ENCODE measurements at places on chromosomes 4 and X.
A peak's percentile ranks its signal among the peaks of the same experiment; 100 is the strongest.

DNA sequence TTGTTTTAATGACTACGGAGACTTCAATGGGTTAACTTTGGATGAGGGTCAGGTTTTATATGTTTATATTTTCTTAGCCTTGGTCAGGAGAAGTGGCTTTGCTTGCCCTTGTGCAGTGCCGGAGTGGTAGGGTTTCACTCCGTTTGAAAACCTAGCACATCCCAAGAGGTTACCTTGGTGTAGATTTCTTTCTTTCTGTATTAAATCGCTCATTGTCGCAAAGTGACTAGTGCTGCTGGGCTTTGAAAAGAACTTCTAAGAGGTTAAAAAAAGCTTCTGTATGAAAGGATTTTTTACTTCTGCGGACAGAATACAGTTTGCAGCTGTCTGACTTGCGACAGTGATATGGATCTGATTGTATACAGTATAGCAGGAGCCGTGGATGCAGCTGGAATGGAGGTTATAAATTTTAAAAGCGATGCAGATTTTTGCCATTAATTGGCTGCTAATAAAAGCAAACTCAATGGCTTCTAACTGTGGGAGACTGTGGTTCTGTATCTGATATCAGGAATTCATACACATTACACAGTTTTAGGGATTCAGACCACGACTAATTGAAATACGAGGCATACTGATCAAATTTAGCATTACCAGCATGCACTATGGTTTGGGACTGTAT, 340.9 kb upstream of the PITX2 start:
- DNase-seq: no peak

DNA sequence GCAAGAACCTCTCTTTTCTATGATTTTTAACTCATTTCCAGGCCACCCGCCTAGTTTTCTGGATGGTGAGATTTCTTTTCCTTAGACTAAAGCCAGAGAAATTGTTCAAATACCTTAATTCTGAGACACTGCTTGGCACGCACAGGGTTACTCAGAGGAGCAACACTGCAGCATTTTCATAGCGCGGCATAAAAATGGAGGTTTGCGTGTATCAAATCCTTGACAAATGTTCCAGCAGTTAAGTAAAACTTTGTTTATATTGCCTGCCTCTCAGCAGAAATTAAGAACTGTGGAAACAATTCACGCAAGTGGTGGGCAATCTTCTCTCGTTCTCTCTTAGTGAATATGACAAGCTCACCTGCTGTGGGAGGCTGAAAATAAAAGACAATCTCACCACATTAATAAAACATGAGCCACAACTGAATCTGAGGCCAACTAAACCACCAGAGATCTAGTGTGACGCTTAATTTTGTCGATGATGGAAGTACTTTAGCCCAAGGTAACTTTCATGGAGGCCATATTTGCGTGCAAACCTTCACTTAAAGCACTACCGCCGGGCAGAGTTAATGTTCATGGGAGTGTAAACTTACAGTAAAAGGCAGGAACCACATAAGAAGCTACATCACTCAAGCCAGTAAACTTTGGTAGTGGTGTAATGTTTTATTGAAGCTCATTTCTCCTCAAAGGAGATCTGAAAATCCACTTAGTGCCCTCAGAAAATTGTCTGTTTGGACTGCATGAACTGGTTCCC, 894.8 kb upstream of the EPHA5 start:
- no peak for DNase-seq

- no peak for DNase-seq
These were observed 2.7 kb downstream of the FOXO4 start for GRCh38 chrX:71098302-71098701.

DNA sequence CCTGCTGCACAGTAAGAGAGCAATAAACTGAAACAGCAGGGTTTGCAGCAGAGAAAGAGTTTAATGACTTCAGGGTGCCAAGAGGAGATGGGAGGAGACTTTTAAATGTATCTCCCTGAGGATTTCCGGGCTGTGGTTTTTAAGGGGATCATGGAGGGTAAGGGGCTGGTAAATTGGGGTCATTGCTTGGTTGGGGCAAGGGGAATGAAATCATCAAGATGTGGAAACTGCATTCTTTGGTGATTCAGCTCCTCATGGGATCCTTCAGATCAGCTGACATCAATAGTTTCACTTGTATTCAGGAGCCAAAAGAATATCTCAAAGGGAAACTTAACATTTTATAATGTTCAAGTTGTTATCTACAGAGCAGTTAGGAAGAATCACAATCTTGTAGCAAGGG, 174.3 kb upstream of the ANXA10 start:
- no peak for DNase-seq

DNA sequence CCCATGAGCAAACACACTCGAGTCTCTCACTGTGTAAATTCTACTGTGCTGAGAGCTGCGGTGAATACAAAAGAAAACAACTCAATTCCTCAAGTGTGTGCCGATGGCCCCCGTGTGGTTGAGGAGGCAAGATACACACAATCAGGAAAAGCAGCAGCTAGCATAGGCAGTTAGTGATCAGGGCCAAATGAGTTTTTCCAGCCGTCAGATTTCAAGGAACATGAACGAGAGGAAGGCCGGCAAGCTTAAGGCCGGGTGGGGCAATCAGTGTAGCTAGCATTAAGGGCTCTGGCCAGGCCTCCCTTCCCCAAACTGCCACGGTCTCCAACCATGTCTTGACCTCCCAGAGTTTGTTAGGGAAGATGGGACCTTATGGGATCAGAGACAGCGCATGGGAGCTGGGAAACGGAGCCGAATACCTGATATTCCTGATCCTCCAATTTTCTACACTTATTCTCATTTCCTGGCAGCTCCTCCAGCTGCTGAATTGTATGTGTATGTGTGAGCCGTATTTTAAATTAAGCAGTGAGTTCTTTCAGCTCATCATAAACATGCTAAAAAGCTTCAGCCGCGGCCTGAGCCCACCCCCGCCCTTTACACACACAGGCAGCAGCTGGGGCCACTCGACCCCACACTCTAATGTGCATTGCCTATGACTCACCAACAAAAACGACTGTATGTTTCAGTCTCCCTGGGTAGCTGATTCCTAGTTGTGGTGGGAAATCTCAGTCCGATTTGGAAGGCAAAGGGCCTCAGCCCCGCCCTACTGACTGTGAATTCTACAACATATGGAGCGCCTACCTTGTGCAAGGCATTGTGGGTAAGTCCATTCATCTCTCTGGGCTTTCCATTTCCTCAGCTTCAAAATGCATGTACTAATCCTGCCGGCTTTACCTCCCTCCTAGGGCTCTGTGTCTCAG, 59.9 kb downstream of the RTL9 start:
- no peak for DNase-seq

DNA sequence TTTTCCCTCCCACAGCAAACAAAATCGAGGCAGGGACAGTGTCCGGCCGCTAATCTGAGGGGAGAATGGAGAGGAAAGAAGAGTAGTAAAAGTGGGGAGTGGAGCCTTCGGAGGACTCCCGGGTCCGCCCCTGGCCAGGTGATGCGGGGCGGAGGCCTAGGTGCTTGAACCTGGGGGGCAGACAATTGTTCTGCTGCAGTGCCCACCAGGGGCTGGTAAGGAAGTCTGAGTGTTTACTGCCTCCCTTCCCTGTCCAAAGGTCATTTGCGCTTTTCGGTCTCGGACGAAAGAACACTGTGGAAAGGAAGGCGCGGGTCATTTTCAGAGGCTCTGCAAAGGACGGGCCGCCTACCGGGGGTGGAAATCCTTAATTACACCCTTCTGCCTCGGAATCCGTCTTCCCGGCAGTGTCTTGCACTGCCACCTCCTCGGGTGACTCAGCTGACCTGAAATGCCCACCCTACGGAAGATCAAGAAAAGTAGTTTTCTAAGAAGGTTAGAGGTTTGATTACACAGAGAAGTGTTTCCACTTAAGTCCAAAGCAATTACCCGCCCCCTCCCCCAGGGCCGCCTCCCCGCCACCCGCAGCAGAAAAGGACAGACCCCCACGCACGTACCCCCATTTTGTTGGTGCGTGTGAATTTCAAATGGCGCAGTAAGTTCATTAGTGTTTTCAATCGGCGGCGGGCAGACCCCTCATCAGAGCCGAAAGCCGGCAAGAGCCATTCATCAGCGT, 99.9 kb upstream of the TENM3 start:
- no peak for DNase-seq

- DNase-seq: peak; percentile 3
These were observed 67.9 kb upstream of the SLC4A4 start for GRCh38 chr4:71270901-71271300.

DNA sequence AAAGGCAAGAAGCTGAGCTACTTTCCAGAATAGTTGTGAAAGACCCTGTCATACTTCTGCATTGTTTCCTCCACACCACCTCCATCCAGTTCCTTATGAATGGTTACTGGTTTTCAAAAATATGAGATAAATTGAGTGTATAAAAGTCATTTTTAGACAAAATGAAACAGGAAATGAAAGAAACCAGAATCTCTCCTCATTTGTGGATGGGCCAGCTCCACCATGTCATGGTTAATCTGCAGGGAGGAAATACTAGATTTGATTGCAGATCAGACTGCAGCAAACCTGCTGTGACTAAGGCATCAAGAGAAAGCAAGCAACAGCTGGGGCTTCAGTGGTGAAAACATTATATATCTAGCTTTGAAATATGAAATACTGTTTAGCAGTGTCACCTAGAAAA, 23.8 kb downstream of the F9 start:
- no peak for DNase-seq

GRCh38 chr4:140996766-140997165, 136.5 kb downstream of the RNF150 start:
- DNase-seq: no peak

GRCh38 chr4:121913667-121914066, 38.2 kb downstream of the TRPC3 start:
- no peak for DNase-seq

DNA sequence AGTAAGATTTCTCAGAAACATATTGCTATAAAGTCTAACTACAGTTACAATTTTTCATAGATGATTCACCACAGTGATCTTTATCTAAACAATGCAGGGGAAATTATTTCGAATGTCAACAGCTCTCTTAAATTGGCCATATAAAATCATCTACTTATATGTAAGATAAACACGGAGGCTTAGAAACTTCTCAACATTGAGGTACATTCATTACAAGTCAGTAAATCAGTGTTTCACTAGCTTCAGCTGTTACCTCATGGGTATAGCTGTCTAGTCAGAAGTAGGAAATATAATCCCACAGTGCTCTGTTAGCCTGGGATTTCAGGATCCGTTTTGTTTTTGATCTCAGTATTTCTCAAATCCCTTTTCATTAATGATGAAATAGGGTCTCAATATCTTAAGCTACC, 43.2 kb downstream of the PCDH7 start:
- no peak for DNase-seq

DNA sequence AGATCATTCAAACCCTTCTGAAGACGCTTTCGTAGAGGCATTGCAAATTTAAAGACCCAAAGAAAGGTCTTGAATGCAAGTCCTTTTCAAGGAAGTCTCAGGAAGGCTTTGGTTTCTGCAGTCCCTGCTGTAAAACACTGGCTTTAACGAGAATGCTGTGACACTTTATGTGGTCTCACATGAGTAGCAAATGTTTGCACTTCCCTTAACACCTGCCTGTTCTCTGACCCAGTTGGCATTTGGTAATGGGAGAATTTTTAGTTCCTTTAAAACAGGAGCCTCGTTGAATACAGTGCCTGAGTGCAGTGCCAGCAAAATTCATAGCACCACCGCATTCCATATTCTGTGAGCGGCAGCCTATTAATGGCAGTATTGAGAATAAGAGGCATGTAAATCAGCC, 330.5 kb upstream of the PRKX start:
- DNase-seq: no peak

GRCh38 chrX:39065051-39065871, 264.0 kb downstream of the MID1IP1 start:
- no peak for DNase-seq

GRCh38 chrX:45852884-45853283, 652.2 kb upstream of the DIPK2B start:
- DNase-seq: no peak

DNA sequence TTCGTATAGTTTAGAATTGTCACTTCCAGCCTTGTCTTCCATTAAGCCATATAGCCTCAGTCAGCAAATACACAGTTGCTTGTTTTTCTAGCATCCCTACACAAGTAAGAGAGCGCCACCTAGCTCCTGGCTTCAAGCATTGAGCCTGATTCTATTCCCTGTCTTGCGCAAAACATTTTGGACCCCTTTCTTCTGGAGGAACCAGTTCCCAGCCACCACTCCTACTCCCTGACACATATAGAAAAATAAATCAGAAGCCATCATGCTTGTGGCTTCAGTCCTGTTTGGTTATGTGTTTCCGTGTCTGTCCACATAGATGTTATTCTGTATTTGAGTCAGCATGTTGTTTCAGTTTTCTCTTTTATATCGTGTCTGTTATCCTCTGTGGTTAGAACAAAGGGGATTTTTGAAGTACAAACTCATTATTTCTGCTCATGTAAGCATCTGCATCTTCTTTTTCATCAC, 59.9 kb downstream of the GK start:
- DNase-seq: no peak

GRCh38 chr4:15965325-15965724, 2.4 kb upstream of the FGFBP2 start:
- DNase-seq: no peak

DNA sequence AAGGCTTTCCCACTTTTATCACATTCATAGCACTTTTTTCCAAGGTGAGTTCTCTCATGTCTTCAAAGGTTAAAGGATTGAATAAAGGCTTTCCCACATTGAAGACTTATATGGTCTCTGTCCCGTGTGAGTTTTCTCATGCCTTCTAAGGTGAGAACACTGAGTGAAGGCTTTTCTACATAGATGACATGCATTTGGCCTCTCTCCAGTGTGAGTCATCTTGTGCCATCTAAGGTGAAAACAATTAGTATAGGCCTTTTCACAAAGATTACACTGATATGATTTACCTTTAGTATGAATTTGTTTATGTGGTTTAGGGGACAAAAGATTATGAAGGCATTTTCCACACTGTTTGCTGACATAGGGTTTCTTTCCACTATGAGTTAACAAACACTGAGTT, 21.2 kb downstream of the USP17L30 start:
- no peak for DNase-seq

GRCh38 chr4:111934314-111934713, 210.9 kb upstream of the FAM241A start:
- no peak for DNase-seq

GRCh38 chr4:17173300-17173699, 274.9 kb upstream of the LDB2 start:
- DNase-seq: no peak

GRCh38 chr4:150983851-150984250, 31.2 kb downstream of the LRBA start:
- no peak for DNase-seq

GRCh38 chrX:154444755-154445246, 860 bp downstream of the FAM50A start:
- DNase-seq: no peak

DNA sequence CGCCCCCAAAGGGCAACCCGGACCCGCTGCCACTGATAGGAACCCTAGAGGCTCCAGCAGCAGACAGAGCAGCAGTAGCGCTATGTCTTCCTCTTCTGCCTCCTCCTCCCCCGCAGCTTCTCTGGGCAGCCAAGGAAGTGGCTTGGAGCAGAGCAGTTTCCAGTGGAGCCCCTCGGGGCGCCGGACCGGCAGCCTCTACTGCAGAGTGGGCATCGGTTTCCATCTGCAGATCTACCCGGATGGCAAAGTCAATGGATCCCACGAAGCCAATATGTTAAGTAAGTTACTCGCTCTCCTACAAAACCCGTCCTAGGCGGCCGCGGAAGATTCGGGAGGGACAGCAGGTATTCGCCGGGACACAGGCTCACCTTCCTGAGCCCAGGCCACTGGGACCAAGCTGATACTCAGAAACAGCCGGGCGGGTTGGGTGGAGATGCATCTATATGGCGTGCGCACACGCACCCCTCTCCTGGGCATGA, 477 bp downstream of the FGF5 start:
- DNase-seq: no peak

All from CMK (cell line).